ENCODE measurements at places on chromosomes 6 and 20. TPM values are rescaled to one million over a fixed set of nuclear protein-coding genes. Genes with fewer than 3 reads are reported as not detected.

TINAG gene
- not detected for total RNA-seq

MAPK14 gene
- total RNA-seq: 67.3 TPM

GRM4 gene
- not detected for total RNA-seq

SYTL3 gene
- total RNA-seq: 0.17 TPM

SLC13A3 gene
- 27.9 TPM for total RNA-seq

CDSN gene
- not detected for total RNA-seq

ZNF335 gene
- total RNA-seq: 6.0 TPM

ZBTB12 gene
- 6.0 TPM for total RNA-seq

HLA-DMA gene
- 0.71 TPM for total RNA-seq

HTR1B gene
- not detected for total RNA-seq

Measured in HepG2 (cell line).